ENCODE measurements at places on chromosomes 4 and X.

GRCh38 chr4:36273276-36273675 lies 8.1 kb upstream of the DTHD1 start:
- DNase-seq = no peak

DNA sequence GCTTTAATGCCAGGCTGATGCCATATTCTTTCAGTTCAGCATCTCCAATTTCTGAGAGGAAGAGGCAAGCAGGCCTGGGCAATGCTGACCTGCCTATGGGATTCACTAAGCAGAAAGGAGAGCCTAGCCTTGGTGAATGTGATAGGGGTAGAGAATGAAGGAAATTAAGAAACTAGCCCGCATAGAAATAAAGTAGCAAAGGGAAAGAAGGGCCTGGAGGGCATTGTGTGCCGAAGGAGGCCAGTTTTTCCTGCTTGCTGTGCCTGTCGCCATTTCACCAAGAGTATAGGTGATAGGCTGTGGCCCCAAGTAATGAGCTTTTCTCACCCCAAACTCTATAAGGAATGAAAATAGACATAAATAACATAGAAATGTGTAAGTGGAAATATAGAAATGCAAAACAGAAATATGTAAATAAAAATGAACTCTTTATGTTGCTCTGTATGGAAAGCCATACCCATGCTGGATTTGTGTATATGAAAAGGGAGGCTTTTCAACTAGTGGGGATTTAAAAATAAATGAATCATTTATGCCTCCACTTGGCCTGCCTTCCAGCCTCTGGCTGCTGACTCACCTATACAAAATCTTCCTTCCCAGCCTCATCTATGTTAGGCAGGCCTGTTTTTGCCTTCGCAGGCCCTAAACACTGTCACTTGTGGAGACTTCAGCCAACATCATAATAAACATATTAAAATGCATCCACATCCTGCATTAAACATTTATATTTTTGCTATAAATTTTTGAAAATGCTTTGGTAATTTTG lies 5.1 kb upstream of the OCRL start:
- DNase-seq = peak; percentile 37

- DNase-seq = no peak
Observed at GRCh38 chr4:93617606-93618005, 210.9 kb upstream of the ATOH1 start.

GRCh38 chr4:113407409-113407808 lies 354.1 kb downstream of the CAMK2D start:
- DNase-seq = no peak

GRCh38 chrX:11138498-11139390 lies 27.6 kb downstream of the HCCS start:
- DNase-seq = no peak

- no peak for DNase-seq
Observed at GRCh38 chrX:45747905-45748304, 547.2 kb upstream of the DIPK2B start.

DNA sequence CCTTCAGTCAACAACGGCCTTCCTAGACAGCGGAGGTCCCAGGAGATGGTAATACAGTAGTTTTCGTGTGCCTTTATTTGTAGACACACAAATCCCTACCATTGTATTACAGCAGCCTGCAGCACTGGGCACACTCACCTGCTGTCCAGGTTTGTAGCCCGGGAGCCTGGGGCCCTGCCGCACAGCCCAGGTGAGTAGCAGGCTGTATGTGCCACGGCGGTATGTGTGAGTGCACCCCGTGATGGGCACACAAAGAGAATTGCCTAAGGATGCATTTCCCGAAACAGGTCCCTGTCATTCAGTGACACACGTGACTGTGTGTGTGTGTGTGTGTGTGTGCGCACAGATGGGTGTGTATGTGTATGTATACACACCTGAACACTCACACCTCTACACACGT lies 8.1 kb upstream of the SLC25A6 start:
- DNase-seq = no peak

- DNase-seq = no peak
Observed at GRCh38 chrX:7568130-7568529, 274.8 kb upstream of the VCX start.

- DNase-seq = no peak
Observed at GRCh38 chrX:119784747-119785446, 6.5 kb downstream of the RPL39 start.

DNA sequence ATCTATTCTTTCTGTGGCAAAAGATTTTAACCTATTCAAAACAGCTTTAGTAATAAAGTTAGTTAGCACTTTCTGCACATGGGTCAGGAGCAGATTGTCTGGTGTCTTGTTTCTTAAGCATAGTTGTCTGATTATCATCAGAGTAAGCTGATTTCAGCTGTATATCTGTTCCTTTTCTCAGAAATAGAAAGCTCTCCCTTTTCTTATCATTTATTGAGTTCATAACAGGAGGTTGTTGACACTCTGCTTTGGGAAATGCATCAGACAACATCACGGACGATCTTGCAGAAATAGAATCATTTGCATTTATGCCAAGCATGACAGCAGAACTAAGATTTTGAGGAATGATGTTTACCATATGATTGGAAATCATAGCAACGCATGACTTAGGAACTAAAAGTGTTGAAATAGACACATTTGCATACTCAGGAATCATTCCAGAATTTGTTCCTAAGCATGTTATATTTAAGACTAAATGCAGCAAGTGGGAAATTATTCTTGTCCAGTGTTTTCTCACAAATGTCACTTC lies 66.7 kb downstream of the RBMX2 start:
- DNase-seq = no peak

DNA sequence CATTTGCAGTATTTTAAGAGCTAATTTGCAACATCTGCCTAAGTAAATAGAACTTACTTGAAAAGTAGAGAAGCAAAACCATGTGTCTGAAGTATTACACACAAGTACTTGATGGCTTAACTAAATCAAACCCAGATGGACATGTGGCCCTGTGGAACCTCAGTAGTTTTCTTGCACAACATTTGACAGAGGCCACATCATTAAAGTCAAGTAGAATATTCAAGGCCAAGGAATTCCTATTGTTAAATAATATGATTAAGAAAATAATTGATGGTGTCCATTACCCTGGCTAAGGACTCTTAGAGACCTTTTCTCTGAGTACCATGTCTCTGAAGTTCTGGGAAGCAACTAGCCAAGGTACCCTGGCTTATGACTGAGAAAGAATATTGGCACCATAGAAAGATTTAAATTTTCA lies 135.4 kb upstream of the OTUD4 start:
- DNase-seq = no peak

DNA sequence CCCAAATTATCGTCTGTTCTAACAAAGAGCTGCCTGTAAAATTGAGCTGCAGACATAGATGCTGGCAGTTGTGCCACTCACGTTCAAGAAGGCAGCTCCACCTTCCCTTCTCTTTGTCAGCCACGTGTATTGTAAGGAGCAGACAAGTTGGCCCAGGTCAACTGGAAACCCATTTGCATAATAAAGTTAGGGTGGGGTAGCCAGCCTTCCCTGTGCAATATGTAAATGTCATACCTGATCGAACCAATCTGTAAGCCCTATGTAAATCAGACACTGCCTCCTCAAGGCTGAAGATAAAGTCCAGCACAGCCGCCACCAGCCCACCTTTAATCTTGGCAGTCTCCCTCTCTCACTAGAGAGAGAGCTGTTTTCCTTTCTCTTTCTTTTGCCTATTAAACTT lies 117.2 kb downstream of the TMEM144 start:
- no peak for DNase-seq

GRCh38 chr4:8353912-8354453 lies 84.4 kb downstream of the HTRA3 start:
- peak; percentile 86 for DNase-seq

DNA sequence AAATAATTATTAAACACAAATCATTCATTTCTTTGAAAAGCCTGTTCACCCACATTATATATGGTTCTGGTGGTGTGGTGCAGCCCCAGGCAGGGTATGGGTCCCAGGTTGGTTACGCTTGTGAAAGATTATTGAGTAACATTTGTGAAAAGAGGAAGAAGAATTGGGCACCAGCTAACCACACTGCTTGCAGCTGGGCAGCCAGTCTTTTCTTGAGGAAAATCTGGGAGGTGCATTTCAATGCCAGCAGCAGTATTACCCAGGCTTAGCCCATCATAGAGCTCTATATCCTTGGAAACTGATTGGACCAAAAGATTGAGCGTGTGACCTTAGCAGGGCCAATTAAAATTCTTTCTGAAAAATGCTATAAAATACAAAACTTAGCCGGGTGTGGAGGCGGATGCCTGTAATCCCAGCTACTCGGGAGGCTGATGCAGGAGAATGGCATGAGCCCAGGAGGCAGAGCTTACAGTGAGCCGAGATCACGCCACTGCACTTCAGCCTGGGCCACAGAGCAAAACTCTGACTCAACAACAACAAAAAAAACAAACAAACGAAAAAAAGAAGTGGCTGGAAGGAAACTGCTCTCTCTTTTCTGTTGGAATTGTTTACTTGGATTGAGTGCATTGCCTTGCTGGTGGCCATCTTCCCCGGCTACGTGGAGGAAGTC lies 9.7 kb upstream of the PLAC8 start:
- no peak for DNase-seq

- no peak for DNase-seq
Observed at GRCh38 chr4:3244002-3244401, 5.0 kb upstream of the MSANTD1 start.

DNA sequence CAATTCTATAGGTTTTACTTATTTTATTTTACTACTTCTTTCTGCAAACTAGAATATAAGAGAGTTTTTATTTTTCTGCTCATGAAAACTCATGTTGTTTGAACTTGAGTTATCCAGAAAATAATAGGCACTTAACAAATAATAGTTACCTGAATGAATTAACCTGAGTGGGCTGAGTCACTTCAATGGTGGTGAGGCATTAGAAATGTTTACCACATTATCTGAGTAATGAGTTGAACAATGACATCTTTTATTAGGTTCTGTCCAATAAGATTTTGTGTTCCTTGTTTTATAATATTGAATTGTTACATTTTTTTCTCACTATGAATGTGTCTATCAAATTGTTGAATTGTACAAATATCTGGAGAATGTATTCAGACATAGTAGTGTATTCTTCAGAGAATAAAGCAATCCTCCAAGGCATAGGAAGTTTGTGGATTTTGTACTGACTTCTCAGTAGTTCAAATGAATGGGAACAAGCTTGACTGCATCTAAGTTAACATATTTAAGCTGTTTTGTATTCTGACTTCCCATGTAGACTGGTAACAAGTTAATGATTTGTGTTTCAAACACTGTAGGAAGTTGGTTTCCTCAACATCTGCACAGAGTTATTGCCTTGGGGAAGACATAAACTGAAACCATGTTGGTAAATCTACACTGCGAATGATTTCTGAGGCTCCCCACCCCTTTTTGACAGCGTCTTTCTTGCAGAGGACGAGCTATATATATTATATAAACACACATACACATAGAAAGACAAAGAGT lies 1808.9 kb upstream of the TENM3 start:
- no peak for DNase-seq

DNA sequence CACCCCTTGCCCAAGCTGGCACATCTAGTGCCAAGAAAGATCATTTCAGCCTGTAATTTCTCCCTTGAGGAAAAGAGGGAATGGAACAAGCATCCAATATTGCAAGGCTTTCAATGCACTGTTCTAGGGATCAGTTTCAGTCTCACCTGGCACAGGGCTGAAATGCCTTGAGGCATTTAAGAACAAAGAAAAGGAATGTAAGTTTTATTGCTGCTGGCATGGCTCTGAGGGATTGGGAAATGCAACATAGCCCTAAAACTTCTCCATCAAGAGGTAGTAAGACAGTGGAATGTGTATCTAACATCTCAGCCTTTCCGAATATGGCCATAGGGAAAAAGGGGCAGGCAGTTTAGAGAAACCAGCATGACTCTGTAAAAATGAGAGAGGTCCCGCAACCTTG lies 732.6 kb upstream of the LCORL start:
- no peak for DNase-seq

DNA sequence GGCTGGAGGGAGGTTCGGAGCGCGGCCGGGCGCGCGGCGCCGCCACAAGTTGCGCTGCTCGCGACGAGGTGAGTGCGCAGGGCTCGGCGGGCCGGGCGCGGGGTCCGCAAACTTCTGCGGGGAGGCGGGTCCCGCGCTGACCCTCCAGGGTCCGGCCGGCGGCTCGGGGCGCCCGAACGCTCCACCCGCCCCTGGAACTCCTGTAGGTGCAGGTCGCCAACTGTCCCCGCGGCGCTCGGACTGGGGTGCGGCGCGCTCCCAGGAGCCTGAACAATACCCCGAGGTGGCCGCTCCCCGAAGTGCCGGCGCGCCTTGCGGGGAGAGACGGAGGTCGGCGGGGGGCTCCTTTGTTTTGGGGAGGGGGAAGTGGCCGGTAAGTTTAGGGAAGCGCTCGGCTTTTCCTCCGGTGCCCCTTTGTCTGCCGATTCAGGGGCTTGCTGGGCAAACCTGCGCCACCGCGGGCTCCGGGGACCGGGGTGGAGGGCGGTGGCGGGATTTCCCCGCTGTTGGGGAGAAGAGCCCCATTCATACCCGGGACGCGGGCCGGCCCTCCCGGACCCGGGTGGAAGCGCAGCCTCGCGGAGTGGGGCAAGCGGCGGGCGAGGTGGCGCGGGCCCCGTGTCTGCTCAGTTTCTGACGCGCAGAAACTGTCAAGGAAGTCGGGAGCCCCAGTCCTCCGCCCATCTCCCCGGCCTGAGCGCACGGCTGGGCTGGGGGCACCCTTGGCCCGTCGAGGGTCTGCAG lies 694 bp downstream of the TBL1X start:
- DNase-seq = no peak

GRCh38 chr4:158786955-158787354 lies 18.1 kb downstream of the FNIP2 start:
- no peak for DNase-seq

GRCh38 chr4:54165438-54165837 lies 63.7 kb upstream of the PDGFRA start:
- peak; percentile 86 for DNase-seq

GRCh38 chr4:82785611-82786400 lies 12.8 kb downstream of the SCD5 start:
- DNase-seq = no peak

DNA sequence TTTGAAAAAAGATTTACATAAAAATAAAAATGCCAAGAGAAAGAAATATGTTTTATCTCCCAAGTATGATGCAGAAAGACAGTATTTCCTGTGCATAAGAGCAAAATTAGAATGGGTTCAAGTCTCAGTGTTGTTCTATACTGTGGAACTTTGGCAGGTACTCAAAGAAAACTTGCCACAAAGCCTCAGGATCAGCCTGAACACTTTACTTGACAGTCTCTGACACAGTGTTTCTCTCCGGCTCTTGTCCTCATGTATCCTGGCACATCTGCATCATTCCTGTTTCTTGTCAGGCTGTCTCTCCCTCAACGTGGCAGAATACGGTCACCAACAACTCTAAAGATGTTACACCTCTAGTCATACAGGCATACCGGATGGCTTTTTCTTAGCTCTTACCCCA lies 273.7 kb downstream of the ARHGAP24 start:
- no peak for DNase-seq

GRCh38 chr4:37471971-37472370 lies 214.2 kb downstream of the RELL1 start:
- DNase-seq = no peak
